HFFc6 (cell line): ENCODE measurements at places on chromosomes 12 and 14. TPM values are rescaled to one million over a fixed set of nuclear protein-coding genes. Genes with fewer than 3 reads are reported as not detected.

Gene SRRM4
- total RNA-seq: not detected in 3 replicates

Gene ACRBP
- total RNA-seq: not detected in 3 replicates

Gene STAB2
- not detected in 3 replicates for total RNA-seq

- H3K4me1 ChIP-seq: no peaks in the 10 kb centered on the region
- peaks cover 23% of the 10 kb centered on the region for H3K27me3 ChIP-seq
- no peak for DNase-seq
- H3K27ac ChIP-seq: no peak overlapping the region
These were observed 114.8 kb downstream of the ESRRB start for GRCh38 chr14:76490735-76491134.

- no peak for DNase-seq
- H3K36me3 ChIP-seq: no peaks in the 10 kb centered on the region
- peaks cover 42% of the 10 kb centered on the region for H3K27me3 ChIP-seq
- H3K4me3 ChIP-seq: no peak overlapping the region
- no peak overlapping the region for H3K27ac ChIP-seq
These were observed 1.5 kb downstream of the BCL2L14 start for GRCh38 chr12:12072064-12072760.

DNA sequence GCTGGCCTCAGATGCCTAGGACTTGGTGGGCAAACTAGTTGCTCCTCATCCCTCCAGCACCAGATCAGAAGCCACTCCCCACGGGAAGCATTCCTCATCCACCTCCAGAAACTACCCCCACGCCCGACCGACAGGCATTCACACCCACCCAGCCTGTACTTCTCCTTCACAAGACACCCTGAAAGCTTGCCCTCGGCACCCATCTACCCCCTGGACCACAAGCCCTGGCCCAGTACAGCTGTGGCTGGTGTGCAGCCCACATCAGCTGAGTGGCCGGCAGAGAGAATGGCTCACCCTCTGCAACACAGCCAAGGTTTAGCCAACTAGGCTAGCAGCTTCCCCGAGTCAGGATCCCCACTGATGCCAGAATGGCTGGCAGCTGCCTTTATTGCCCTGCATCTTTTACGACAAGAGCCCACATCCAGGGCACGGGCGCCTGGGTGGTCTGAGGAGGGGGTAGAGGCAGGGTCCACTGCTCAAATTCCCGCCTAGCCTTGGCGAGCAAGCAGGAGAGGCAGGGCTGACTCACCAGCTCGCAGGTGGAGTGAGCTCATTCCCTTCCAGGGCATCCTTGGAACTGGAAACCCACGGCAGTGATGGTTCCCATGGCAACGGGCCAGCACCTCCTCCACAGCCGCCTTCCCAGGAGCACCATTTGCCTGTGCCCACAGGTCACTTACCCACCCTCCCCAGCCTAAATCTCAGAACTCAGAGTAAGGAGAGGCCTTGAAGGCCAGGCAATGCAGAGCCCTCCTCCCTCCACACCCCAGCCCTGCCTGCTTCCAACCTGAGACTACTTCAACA lies 17.1 kb downstream of the ACTN1 start:
- peaks cover 100% of the 10 kb centered on the region for H3K4me1 ChIP-seq
- H3K4me3 ChIP-seq: peak overlapping the region; percentile 22; the same call in 1 of the 2 replicates
- peaks cover 11% of the 10 kb centered on the region for H3K27me3 ChIP-seq
- H3K36me3 ChIP-seq: peaks cover 24% of the 10 kb centered on the region
- no peak for DNase-seq
- H3K27ac ChIP-seq: peak overlapping the region; percentile 74

GRCh38 chr14:64958201-64958600 lies 13.9 kb downstream of the RAB15 start:
- no peaks in the 10 kb centered on the region for H3K4me1 ChIP-seq
- DNase-seq: no peak
- H3K36me3 ChIP-seq: no peaks in the 10 kb centered on the region
- no peaks in the 10 kb centered on the region for H3K27me3 ChIP-seq
- H3K27ac ChIP-seq: no peak overlapping the region

GRCh38 chr12:79983492-79983891 lies 48.6 kb upstream of the PPP1R12A start:
- peak overlapping the region; percentile 67 for H3K4me3 ChIP-seq
- no peaks in the 10 kb centered on the region for H3K36me3 ChIP-seq
- H3K27ac ChIP-seq: peak overlapping the region; percentile 85
- peaks cover 1% of the 10 kb centered on the region for H3K27me3 ChIP-seq
- peaks cover 70% of the 10 kb centered on the region for H3K4me1 ChIP-seq

DNA sequence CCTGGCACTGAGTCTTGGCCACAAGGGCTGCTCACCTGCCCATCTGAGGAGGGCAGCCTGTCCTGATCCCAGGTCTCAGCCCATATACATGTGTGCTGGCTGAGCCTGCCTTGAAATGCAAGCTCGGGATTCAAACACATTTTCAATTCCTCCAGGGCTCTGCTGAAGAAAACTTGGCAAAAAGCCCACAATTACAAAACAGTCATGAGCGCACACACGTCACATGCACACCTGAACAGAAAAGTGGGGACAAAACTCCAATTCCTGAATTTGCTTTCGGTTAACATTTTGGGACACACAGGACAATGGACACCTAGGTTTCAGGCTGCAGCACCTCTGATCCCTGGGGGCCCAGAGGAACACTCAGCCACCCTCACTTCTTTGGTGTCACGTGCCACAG lies 113.9 kb downstream of the RBM19 start:
- no peak overlapping the region for H3K4me3 ChIP-seq
- H3K36me3 ChIP-seq: no peaks in the 10 kb centered on the region
- peaks cover 4% of the 10 kb centered on the region for H3K27me3 ChIP-seq
- no peaks in the 10 kb centered on the region for H3K4me1 ChIP-seq

GRCh38 chr14:55802986-55803872 lies 223.2 kb downstream of the KTN1 start:
- no peaks in the 10 kb centered on the region for H3K36me3 ChIP-seq
- H3K4me1 ChIP-seq: peaks cover 9% of the 10 kb centered on the region; the same call in 1 of the 2 replicates
- no peak overlapping the region for H3K27ac ChIP-seq
- H3K4me3 ChIP-seq: no peak overlapping the region
